ENCODE measurements at places on chromosomes 5 and 9.
A peak's percentile ranks its signal among the peaks of the same experiment; 100 is the strongest.

GRCh38 chr5:174599992-174600391, 124.4 kb upstream of the MSX2 start:
- DNase-seq, result no peak

GRCh38 chr9:107807183-107807582, 317.6 kb upstream of the KLF4 start:
- DNase-seq, result peak; percentile 93

DNA sequence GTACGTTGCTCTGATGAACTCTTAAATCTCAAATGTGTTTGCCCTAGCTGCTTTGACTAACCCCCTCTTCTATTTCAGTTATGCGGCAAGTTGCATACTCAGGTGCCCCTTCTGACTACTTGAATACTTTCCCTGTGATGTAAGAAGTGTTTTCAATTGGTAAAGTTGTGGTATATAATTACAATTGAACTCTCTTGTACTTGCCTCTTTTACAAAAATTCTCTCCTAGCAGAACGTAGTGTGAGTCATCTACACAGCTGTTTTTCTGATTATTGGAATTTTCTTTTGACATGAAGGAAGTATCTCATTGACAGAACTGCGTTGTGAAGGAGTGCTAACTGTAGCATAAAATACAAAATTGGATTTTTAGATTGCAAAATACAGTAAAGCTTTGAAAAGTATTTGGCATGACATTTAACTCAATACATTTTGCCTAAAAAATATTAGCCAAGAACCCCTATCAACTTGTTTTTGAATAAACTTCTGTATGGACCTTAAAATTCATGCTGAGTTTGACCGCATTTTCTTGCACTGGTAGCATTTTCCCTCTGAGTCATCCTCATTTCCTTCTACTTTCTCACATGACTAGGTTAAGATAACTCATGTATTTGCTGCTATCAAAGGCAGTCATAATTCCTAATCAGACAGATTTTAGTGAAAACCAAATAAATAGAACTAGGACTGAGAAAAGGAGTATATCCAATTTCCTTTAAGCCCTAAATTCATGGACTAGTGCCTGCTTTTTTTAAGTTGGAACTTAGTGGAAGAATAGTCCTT, 6.3 kb downstream of the CRHBP start:
- DNase-seq, result peak; percentile 74

GRCh38 chr5:154134499-154134898, 56.0 kb upstream of the GALNT10 start:
- no peak for DNase-seq

DNA sequence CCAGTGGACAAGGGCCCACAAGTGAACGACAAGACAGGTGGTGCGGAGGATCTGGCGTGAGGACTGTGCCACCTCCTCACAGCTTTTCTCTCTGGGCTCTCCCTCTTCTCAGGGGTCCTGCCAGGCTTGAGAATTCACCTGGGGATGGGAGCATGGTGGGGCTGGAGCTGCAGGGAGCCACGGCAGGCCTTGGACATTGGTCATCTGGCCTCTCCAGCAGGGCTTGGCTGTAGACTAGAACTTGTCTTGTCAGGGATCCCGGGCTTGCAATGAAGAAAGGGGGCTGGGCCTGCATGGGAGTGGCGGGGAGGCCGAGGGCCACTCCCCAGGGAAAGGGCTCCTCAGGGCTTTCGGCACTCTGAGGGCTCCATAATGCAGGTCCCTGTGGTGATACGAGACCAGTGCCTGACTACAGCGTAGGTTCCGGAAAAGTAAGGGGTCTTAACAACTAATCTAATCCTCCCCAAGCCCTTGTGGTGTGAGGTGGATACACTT, 126.7 kb downstream of the MACROH2A1 start:
- DNase-seq, result no peak

DNA sequence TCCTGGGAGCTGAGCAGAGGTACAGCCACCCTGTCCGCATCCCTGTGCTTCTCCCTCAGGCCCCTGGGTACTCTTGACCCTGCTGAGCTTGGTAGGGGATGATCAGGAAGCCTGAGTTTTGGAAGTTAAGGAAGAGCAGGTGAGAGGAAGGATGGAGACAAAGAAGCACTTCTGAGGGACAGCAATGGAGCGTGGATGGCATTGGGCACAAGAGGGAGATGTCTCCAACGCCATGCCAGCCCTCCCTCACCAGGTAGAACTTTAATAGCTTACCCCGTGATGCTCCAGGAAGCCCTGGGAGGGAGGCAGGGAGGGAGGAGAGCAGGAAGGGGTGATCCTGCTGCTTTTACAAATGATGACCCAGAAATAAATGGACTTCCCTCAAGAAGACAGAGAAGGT, 29.9 kb upstream of the SMU1 start:
- no peak for DNase-seq

- DNase-seq, result no peak
Measured at GRCh38 chr5:139794067-139794846, 1.4 kb upstream of the PSD2 start.

GRCh38 chr5:142924135-142924883, 154.1 kb downstream of the ARHGAP26 start:
- DNase-seq, result peak; percentile 33

DNA sequence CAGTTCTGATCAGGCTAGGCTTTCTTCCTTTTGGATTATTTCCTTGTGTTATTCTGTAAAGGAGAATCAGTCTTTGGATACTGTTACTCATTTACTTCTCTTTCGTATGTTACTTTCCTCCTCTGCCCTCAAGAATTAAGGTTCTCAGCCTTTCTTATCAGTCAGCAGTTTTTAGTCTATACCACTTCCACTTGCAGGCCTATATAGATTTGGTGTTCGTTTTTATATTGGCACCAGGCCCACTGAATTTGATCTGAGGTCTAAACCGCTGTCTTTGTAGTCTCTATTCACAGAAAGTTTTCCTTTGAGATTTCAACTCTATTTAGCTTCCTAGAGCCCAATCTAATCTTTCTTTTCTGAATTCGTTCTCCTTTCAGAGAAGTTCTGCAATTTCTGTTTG, 62.8 kb downstream of the ERBIN start:
- DNase-seq, result no peak

- no peak for DNase-seq
Measured at GRCh38 chr9:138049085-138049778, 171.7 kb downstream of the CACNA1B start.

DNA sequence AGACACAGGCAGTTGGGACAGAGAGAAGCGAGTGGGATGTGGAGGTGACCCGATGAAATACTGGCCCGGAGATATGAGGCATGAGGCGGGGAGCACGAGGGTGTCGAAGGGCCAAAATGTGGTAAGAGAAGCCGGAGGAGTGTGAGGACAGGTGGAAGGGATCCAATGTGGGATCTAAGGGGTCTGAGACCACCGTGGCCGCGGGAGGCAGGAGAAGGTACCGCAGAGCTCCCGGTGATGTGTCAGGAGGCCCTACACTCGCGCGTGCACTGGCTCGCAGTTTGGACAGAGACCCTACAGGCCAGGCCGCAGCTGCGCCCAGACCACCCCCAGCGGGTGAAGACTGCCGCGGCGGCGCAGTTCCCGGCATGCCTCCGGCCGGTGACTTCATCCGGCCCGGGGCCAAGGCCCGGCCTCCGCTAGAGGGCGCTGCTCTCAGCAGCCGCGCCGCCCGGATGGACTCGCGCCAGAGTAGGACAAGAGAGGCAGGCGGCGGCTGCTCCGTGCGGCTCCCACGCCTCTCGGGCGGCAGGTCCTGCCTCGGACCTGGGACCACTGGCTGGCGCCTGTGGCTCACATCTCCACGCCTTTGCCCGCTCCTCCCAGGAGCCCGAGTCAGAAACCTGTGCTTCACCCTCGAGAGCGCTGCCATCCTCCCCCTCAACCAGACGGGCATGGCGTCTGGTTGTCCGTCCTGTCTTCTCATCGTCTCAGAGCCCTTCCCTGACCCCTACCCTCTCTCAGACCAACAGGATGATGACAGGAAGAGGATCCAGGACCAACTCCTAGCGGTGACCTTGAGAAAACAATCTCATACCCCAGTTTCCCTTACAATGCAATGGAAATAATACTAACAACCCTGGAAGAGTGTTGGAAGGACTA, 35.4 kb upstream of the STING1 start:
- peak; percentile 74 for DNase-seq

DNA sequence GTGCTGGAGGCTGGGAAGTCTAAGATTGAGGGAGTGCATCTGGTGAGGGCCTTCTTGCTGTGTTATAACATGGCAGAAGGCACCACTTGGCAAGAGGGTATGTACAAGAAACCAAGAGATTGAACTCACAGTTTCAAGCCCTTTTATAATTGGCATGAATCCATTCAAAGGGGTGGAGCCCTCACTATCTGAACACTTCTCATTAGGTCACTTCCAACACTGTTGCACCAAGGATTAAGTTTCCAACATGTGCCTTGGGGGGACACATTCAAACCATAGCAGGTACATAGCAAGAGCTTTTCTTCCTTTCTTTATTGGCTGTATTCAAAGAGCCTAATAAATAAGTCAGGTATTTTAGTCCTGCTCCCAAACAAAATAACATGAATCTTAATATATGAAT, 62.7 kb downstream of the PRELID2 start:
- no peak for DNase-seq

GRCh38 chr5:150069672-150070627, 16.4 kb downstream of the CSF1R start:
- no peak for DNase-seq

GRCh38 chr5:89668821-89669220, 740.7 kb downstream of the CETN3 start:
- no peak for DNase-seq

DNA sequence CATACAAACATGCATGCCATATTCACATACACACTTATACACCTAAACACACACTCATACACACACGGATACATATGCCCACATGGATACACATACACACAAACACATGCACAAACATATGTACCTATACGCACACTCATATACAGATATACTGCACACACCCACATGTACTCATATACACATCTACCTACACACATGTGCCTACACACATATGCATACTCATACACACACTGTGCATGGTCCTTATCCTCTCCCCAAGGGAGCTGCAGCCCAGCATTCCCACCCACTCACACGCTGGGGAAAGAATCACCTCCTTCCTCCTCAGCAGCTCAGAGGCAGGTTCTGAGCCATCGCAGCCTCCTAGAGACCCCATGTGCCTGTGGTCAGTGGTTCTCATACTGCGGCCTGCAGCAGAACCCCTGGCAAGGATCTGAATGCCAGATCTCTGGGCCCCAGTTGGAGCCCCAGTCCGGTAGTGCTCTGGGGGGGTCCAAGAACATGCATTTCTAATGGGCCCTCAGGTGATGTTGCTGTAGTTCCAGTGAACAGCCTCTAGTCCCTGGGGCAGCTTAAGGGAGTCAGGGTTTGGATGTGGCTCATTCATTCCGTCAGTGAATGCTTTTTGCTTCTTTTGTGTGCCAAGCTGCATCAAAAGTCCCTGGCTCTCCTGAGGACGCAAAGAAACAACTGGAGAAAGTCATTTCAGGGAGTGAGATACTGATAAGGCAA, 39.0 kb downstream of the SEMA4D start:
- no peak for DNase-seq

DNA sequence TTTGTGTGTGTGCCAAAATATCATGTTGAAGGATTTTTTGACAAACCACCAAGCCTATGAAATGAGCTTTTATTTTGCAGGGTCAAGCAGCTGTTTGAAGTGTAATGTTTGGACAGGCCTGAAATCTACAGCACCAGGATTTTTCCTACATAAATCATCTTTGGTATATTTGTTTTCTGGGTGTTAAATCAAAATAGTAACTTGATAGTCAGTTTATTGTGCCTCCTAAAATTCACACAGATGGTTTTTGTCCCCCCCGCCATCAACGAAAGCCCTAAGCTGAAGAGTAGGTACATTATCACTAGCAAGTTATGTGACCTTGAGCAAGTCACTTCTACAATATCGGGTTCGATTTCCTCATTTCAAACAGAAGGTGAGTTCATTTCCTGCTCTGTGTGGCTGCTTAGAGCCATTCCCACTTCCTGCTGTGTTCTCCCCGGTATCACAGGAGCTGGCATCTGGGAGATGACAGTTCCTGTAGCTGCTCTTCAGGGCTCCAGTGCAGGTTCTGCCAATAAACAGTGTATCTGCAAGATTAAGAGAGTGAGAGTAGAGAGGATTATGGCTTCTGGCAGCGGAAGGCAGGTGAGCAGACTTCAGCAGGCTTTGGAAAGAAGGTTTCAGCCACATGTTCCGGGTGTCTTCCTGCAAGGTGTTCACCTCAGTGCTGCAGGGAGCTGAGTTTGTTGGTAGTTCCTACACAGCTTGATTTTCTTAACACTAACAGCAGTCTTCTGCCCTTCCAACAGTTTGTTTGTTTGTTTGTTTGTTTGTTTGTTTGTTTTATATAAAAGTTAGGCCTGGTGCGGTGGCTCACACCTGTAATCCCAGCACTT, 48.4 kb upstream of the GNE start:
- DNase-seq, result no peak

GRCh38 chr5:74596927-74597326, 43.6 kb downstream of the ENC1 start:
- no peak for DNase-seq

DNA sequence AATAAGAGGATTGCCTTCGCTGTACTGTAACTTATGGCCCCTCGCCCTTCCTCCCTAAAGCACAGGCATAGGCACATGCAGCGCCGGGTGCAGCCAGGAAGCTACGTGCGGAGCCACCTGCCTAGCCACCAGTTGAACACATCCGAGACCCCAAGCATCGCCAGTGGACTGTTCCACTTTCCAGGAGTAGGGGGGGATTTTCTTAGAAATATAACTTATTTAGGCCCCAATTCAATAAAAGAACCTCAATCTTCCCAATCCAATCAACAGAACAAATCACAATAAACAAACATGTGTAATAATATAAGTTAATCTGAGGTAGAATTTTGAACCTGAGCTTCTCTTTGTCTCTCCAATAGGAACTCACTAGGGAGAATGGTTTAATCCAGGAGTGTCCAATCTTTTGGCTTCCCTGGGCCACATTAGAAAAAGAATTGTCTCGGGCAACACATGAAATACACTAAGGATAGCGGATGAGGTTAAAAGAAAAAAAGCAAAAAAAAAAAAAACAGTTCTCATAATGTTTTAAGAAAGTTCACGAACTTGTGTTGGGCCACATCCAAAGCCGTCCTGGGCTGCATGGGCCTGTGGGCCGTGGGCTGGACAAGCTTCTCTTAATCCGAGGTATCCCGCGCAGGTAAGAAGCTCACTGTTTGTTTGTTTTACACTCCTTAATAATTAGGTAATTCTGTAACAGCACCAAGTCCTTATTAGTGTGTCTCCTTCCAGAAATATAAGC, 22.0 kb upstream of the NIPBL start:
- DNase-seq, result no peak

- DNase-seq, result no peak
Measured at GRCh38 chr5:173771121-173771724, 116.9 kb upstream of the CPEB4 start.

DNA sequence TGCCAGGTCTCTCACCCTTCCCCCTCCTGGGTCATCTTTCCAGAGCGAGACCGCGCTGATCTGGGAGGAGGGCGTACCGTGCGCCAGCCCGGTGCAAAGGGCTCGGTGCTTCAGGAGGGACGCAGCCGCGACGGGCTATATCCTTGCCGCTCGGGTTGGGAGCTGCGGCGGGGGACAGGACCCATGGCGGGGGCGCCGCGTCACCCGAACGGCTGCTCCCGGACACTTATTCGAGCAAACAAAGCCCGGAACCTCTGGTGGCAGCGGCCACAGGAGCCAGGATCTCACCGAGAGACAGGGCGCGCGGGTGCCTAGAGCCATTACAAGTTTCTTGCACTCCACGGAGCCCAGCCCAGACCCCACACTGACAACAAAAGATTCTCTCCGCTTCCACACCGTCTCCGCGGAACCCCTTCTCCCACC, 1.3 kb downstream of the SEMA6A start:
- no peak for DNase-seq

All from fibroblast of mammary gland (primary cell).